Progenitor cell of endocrine pancreas (in vitro differentiated cells): ENCODE measurements at places on chromosomes 1 and 21.

DNA sequence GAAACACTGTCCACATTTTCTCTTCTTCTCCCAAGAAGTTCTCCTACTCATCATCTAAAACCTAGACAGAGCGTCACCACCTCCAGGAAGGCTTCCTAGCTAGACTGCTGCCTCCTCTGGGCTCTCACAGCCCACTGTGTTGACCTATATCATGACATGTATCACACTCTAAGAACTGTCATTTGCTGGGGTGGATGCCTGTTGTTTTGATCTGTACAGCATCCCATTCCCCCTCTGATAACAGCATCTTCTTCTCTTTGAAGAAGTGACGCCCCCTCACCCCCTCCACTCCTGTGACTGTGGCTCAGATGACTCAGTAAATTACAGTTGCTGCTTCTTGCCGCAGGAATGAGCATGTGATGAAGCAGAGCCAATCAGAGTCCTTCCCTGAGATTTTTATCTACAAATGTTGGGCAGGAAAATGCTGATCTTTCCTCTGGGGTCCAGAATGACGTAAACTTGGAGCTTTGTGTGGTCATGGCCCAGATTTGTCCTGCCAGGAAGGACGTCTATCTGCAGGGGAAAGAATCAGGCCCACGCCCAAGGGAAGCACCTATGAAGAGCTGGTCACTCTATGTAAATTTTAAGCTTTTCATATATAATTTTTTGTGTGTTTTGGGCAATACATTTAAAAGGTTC lies 28.0 kb upstream of the FOXO6 start:
- peaks cover 2% of the 10 kb centered on the region for H3K4me1 ChIP-seq
- H3K27me3 ChIP-seq: peaks cover 2% of the 10 kb centered on the region
- DNase-seq: no peak
- peaks cover 1% of the 10 kb centered on the region for H3K36me3 ChIP-seq

- peaks cover 5% of the 10 kb centered on the region for H3K27me3 ChIP-seq
- H3K36me3 ChIP-seq: no peaks in the 10 kb centered on the region
- no peak overlapping the region for H3K4me3 ChIP-seq
- H3K4me1 ChIP-seq: no peaks in the 10 kb centered on the region
These were observed 63.4 kb upstream of the PDE4B start for GRCh38 chr1:65729259-65729658.

- no peaks in the 10 kb centered on the region for H3K4me1 ChIP-seq
- no peaks in the 10 kb centered on the region for H3K36me3 ChIP-seq
- no peak for DNase-seq
- H3K27me3 ChIP-seq: peaks cover 5% of the 10 kb centered on the region
- H3K27ac ChIP-seq: no peak overlapping the region
These were observed 282.2 kb downstream of the NPHP4 start for GRCh38 chr1:5709976-5710375.

DNA sequence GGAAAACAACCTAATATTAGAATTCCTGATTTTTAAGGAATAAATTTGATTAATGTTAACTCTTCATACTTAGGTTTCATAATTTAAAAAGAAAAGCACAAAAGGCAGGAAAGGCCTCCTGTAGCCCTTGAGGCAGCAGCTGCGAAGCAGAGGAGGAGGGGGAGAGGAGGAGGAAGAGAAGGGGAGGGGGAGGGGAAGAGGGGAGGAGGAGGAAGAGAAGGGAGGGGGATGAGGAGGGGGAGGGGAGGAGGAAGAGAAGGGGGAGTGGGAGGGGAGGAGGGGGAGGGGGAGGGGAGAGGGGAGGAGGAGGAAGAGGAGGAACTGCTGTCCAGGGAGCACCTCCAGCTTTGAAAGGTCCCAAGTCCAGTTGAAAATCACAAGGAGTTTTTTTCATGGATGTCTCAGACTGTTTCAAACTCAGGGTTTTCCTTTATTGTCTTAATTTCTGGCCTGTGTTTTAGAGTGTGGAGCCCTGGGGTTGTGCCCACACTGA lies 35.1 kb upstream of the DIP2A start:
- no peaks in the 10 kb centered on the region for H3K4me1 ChIP-seq
- no peak overlapping the region for H3K4me3 ChIP-seq
- H3K27ac ChIP-seq: no peak overlapping the region
- no peaks in the 10 kb centered on the region for H3K27me3 ChIP-seq

- peaks cover 7% of the 10 kb centered on the region for H3K36me3 ChIP-seq
- no peaks in the 10 kb centered on the region for H3K27me3 ChIP-seq
- DNase-seq: no peak
- no peak overlapping the region for H3K4me3 ChIP-seq
These were observed 10.8 kb downstream of the GPR3 start for GRCh38 chr1:27403065-27403726.

- H3K4me3 ChIP-seq: no peak overlapping the region
- peaks cover 4% of the 10 kb centered on the region for H3K36me3 ChIP-seq
- H3K27me3 ChIP-seq: no peaks in the 10 kb centered on the region
- peaks cover 15% of the 10 kb centered on the region for H3K4me1 ChIP-seq
These were observed 11.0 kb upstream of the CTRC start for GRCh38 chr1:15427280-15427666.

DNA sequence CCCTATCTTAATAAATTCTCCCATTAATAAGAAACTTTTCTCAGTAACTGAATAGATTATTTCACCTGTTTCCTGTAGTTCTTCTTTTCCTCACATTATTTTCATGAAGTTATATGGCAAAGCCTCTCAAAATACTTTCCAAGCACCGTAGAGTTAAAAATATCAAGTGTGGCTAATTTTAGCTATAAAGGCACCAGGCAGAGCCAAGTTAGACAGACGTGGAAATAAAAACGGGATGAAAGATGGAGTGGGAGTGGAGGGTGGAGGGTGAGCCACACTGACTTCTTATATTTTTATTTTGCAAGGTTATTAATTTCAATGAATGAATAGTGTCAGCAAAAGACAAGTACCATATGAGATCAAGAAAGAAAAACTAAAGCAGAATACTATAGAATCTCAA lies 71.7 kb downstream of the ENAH start:
- H3K36me3 ChIP-seq: peaks cover 7% of the 10 kb centered on the region
- H3K4me3 ChIP-seq: no peak overlapping the region
- H3K27me3 ChIP-seq: no peaks in the 10 kb centered on the region
- no peak for DNase-seq
- H3K4me1 ChIP-seq: peaks cover 29% of the 10 kb centered on the region
- no peak overlapping the region for H3K27ac ChIP-seq

GRCh38 chr1:17488995-17489767 lies 49.7 kb upstream of the RCC2 start:
- H3K27me3 ChIP-seq: peaks cover 11% of the 10 kb centered on the region
- no peaks in the 10 kb centered on the region for H3K4me1 ChIP-seq
- H3K4me3 ChIP-seq: no peak overlapping the region
- H3K27ac ChIP-seq: peak overlapping the region; percentile 30
- DNase-seq: no peak
- H3K36me3 ChIP-seq: no peaks in the 10 kb centered on the region

DNA sequence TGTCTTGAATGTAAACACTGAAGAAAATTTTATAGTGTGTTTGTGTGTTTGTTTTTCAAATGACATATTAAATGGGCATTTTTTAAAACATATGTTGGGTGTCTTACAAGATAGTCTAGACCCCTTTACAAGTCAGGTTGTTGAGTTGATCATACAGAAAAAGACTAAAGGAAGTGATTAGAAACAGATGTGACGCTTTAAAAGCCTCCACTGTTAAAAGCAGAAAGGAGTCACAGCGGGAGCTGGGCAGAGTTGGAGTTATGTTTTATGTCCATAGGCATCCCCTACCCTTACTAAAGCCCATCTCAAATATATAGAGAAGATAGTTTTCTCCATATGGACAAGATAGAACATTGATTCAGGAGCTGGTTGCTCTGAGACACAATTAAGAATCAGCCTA lies 393.9 kb downstream of the PLPP3 start:
- H3K27ac ChIP-seq: no peak overlapping the region
- no peaks in the 10 kb centered on the region for H3K27me3 ChIP-seq
- no peaks in the 10 kb centered on the region for H3K36me3 ChIP-seq

DNA sequence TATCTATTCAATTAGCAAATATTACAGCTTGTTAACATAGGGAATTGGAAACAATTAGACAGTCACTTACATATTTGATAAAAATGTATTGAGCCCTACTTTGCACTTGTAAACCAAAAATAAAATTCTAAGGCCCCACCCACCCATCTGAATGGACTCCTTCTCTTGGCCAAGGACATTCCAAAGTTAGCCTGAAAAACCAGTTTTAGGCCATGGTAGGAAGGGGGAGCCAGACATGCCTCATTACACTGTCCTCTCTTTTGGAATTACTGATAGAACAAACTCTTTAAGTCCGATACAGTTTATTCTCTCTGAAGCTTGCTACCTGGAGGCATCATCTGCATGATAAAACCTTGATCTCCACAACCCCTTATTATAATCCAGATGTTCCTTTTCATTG lies 28.0 kb upstream of the TSPAN2 start:
- no peaks in the 10 kb centered on the region for H3K27me3 ChIP-seq
- H3K36me3 ChIP-seq: peaks cover 6% of the 10 kb centered on the region
- no peak for DNase-seq
- peaks cover 2% of the 10 kb centered on the region for H3K4me1 ChIP-seq
- H3K4me3 ChIP-seq: no peak overlapping the region

- H3K36me3 ChIP-seq: no peaks in the 10 kb centered on the region
- H3K27me3 ChIP-seq: no peaks in the 10 kb centered on the region
- no peak overlapping the region for H3K4me3 ChIP-seq
- H3K4me1 ChIP-seq: no peaks in the 10 kb centered on the region
These were observed 94.6 kb upstream of the RALGPS2 start for GRCh38 chr1:178630417-178630816.

DNA sequence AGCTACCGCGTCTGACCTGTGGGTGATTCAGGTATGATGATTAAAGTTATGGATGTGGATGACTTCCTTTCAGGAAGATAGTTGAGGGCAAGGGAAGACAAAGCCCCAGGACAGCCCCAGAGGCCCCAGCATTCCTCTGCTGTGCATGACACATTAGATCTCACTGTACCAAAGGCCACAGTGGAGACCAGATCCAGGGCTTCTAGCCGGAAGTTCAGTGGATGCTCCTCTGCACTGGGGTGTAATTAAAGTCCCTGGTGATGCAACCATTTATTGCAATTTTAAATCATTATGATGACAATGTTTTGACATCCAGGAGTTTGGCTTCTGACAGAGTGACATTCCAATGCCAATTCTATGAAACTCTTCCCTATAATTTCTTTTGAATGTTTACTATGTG lies 5.0 kb downstream of the C4BPA start:
- no peak for DNase-seq
- no peaks in the 10 kb centered on the region for H3K36me3 ChIP-seq
- H3K27ac ChIP-seq: no peak overlapping the region
- H3K4me3 ChIP-seq: no peak overlapping the region
- H3K4me1 ChIP-seq: no peaks in the 10 kb centered on the region
- peaks cover 3% of the 10 kb centered on the region for H3K27me3 ChIP-seq

GRCh38 chr1:100535264-100535663 lies 2.7 kb upstream of the GPR88 start:
- no peaks in the 10 kb centered on the region for H3K4me1 ChIP-seq
- peaks cover 54% of the 10 kb centered on the region for H3K27me3 ChIP-seq
- no peak overlapping the region for H3K27ac ChIP-seq
- no peak overlapping the region for H3K4me3 ChIP-seq

DNA sequence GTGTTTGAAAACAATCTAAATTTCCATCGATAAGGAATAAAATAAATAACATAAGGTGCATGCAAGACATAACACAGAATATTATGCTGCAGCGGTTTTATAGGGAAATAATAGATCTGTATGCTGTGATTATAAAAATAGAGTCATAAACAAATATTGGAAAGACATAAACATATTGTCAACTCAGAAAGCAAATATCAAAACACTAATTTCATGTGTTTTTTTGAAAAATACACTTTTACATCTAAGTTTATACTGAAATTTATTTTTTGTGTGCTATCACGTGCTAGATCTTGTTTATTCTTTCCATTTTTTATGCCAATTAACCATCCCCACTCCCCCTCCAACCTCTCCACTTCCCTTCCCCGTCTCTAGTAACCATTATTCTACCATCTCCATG lies 9.4 kb downstream of the OR6K3 start:
- H3K27me3 ChIP-seq: no peaks in the 10 kb centered on the region
- H3K36me3 ChIP-seq: no peaks in the 10 kb centered on the region
- H3K4me1 ChIP-seq: no peaks in the 10 kb centered on the region
- DNase-seq: no peak
- H3K4me3 ChIP-seq: no peak overlapping the region
- H3K27ac ChIP-seq: no peak overlapping the region

DNA sequence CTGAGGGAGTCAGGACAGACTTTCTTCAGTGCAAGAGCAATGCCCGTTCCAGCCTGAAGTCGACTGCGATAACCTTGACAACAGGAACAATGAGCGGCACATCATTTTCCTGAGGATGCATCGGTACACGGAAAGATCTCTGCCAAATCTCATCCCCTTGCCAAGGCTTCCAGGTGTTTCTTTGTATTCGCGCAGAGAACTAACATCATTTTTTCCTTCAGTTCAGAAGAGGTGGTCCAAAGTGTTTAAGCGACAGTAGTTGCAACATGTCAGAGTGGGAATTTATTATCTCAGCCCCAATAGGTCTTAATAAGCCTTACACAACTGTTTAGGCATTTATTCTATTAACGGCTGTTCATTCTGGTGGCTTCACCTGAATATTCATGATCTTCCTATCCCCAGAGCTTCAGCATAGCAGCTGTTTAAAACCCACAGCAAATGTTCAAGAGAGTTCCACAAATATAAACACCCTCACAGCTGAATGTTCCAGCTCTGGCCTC lies 129.7 kb upstream of the NFIA start:
- H3K4me1 ChIP-seq: peaks cover 4% of the 10 kb centered on the region
- H3K4me3 ChIP-seq: no peak overlapping the region
- no peak for DNase-seq

- H3K36me3 ChIP-seq: no peaks in the 10 kb centered on the region
- no peaks in the 10 kb centered on the region for H3K27me3 ChIP-seq
- no peak overlapping the region for H3K27ac ChIP-seq
- DNase-seq: no peak
- H3K4me3 ChIP-seq: no peak overlapping the region
These were observed 390.7 kb upstream of the ZP4 start for GRCh38 chr1:238281418-238281817.

GRCh38 chr21:41578716-41579115 lies 70.8 kb upstream of the TMPRSS2 start:
- peaks cover 3% of the 10 kb centered on the region for H3K36me3 ChIP-seq
- H3K4me3 ChIP-seq: no peak overlapping the region
- H3K4me1 ChIP-seq: peaks cover 6% of the 10 kb centered on the region
- no peaks in the 10 kb centered on the region for H3K27me3 ChIP-seq
- DNase-seq: no peak

GRCh38 chr1:246667773-246668172 lies 56.4 kb upstream of the SCCPDH start:
- no peak overlapping the region for H3K4me3 ChIP-seq
- peaks cover 12% of the 10 kb centered on the region for H3K36me3 ChIP-seq
- H3K27me3 ChIP-seq: no peaks in the 10 kb centered on the region

- peaks cover 44% of the 10 kb centered on the region for H3K27me3 ChIP-seq
- H3K4me1 ChIP-seq: peaks cover 3% of the 10 kb centered on the region
- no peaks in the 10 kb centered on the region for H3K36me3 ChIP-seq
- DNase-seq: no peak
- H3K27ac ChIP-seq: no peak overlapping the region
These were observed 143.0 kb downstream of the ZNF281 start for GRCh38 chr1:200266871-200267270.
